ENCODE measurements at places on chromosomes 3 and 15. TPM values are rescaled to one million over a fixed set of nuclear protein-coding genes. Genes with fewer than 3 reads are reported as not detected.

DNA sequence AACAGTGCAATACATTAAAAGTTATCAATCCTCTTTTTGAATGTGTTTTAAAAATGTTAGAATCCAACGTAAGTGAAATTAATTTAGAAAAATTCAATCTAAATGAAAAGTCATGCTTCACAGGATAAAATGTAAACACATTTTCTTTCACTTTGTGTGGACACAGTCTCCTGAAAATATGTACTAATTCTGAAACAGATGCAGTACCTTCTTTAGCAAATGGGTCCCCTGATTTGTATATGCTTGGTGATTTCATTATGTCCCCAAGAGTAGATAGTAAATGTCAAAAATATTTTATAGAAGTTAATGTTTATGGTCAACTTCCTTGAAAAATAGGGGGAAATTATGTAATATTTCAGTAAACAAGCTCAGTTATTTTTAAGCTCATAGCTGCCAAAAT is 28.9 kb downstream of the FOXP1 start:
- H3K4me1 ChIP-seq = peaks cover 14% of the 10 kb centered on the region
- no peak for DNase-seq
- H3K27ac ChIP-seq = no peak overlapping the region
- H3K36me3 ChIP-seq = no peaks in the 10 kb centered on the region
- H3K4me3 ChIP-seq = no peak overlapping the region

DNA sequence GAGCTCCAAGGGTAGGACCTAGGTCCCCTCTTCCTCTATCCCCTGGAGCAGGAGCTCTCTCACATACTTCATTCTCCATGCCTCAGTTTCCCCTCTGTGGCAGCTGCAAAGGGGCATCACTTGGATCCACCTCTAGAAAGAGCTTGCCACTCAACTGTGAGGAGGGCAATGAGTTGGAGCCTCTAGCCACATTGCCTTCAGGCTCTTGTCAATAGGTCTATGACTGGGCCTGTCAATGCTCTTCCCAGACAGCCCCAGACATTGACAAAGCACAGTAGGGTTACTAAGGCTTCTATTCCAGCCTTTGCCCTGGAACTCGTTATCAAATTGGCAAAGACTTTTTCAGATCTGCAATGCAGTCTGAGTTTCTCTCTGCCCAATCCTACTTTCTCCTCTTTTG is 4.4 kb upstream of the VIPR1 start:
- no peak overlapping the region for H3K27ac ChIP-seq
- peaks cover 20% of the 10 kb centered on the region for H3K4me1 ChIP-seq
- peak; percentile 22 for DNase-seq
- no peak overlapping the region for H3K4me3 ChIP-seq

DNA sequence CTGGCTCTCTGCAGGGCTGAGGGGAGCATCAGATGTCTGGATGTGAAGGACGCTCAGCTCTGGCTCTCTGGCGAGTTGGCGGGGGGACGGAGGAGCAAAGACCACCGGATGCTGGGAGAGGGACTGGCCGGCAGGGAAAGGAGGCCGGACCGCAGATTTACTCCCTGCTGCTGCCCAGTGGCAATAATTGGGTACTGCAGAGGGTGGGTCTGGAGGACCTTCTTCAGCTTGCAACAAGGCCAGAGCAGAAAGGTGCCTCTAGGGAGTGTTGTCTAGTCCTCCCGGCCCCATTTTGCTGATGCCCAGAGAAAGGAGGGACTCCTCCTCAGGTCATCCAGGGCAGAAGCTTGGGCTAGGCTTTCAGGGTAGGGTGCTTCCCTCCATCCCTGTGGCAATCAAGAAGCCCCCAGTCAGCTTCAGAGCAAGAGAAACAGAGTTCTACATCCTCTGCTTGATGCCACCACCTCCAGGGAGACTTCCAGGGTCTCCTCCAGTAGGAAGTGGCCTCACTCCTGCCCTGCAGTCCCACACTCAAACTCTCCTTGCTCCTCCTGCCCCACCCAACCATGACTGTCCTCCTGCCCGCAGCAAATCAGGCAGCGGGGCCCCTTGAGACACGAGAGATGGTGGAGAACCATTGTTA is 20.3 kb upstream of the CSPG4 start:
- H3K27me3 ChIP-seq = no peaks in the 10 kb centered on the region
- no peak overlapping the region for H3K4me3 ChIP-seq
- H3K36me3 ChIP-seq = no peaks in the 10 kb centered on the region
- DNase-seq = peak; percentile 89
- H3K4me1 ChIP-seq = peaks cover 57% of the 10 kb centered on the region

DNA sequence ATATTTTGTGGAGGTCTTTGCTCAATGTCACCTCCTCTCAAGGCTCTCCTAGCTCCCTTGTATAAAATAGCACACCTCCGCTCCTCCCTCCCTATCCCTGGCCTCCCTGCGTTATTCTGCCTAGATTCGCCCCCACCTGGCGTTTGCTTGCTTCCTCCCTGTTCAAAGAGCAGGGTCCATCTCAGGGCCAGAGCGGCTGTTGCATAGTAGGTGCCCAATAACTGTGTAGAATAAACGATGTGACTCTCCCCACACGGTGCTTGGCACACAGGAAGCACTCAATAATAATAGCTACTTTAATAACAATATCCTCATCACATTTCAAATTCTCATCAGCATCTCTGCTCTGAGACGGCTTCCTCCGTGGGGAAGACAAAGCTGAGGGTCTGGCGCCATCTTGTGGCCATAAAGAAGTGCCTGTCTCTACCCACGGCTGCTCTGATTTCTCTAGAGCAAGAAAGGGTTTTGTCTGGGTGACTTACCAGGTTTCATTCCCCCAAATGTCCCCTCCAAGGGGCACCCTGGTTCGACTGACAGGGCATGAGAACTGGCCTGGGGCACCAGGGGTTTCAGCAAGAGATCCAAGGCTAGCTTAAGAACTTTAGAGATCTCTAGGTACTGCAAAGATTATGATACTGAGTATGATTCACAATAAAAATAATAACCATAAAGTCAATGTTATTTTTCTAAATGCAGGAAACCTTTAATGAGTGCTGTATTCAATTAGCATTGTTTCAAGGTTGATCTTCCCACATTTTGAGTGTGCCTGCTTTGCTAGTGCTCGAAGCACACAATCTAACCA is 16.1 kb downstream of the CD276 start:
- peak; percentile 89 for DNase-seq
- no peaks in the 10 kb centered on the region for H3K36me3 ChIP-seq
- no peak overlapping the region for H3K4me3 ChIP-seq
- H3K27ac ChIP-seq = no peak overlapping the region
- H3K27me3 ChIP-seq = no peaks in the 10 kb centered on the region

- no peak overlapping the region for H3K4me3 ChIP-seq
Measured at GRCh38 chr15:70627734-70628548, 135.4 kb downstream of the UACA start.

- peaks cover 15% of the 10 kb centered on the region for H3K4me1 ChIP-seq
- no peaks in the 10 kb centered on the region for H3K27me3 ChIP-seq
- DNase-seq = no peak
- H3K36me3 ChIP-seq = peaks cover 18% of the 10 kb centered on the region
Measured at GRCh38 chr15:22939652-22940061, 40.5 kb downstream of the CYFIP1 start.

- DNase-seq = no peak
- no peaks in the 10 kb centered on the region for H3K4me1 ChIP-seq
- no peaks in the 10 kb centered on the region for H3K36me3 ChIP-seq
- H3K27ac ChIP-seq = peak overlapping the region; percentile 27
- H3K4me3 ChIP-seq = no peak overlapping the region
Measured at GRCh38 chr15:62920682-62921502, 121.7 kb upstream of the TPM1 start.

- DNase-seq = no peak
- no peaks in the 10 kb centered on the region for H3K27me3 ChIP-seq
- no peak overlapping the region for H3K27ac ChIP-seq
- H3K36me3 ChIP-seq = no peaks in the 10 kb centered on the region
- no peaks in the 10 kb centered on the region for H3K4me1 ChIP-seq
Measured at GRCh38 chr3:23431764-23432163, 228.6 kb downstream of the UBE2E2 start.

GRCh38 chr3:18283680-18284079 is 141.5 kb downstream of the SATB1 start:
- H3K27me3 ChIP-seq = no peaks in the 10 kb centered on the region
- no peaks in the 10 kb centered on the region for H3K36me3 ChIP-seq
- DNase-seq = no peak
- no peak overlapping the region for H3K27ac ChIP-seq
- no peaks in the 10 kb centered on the region for H3K4me1 ChIP-seq

DNA sequence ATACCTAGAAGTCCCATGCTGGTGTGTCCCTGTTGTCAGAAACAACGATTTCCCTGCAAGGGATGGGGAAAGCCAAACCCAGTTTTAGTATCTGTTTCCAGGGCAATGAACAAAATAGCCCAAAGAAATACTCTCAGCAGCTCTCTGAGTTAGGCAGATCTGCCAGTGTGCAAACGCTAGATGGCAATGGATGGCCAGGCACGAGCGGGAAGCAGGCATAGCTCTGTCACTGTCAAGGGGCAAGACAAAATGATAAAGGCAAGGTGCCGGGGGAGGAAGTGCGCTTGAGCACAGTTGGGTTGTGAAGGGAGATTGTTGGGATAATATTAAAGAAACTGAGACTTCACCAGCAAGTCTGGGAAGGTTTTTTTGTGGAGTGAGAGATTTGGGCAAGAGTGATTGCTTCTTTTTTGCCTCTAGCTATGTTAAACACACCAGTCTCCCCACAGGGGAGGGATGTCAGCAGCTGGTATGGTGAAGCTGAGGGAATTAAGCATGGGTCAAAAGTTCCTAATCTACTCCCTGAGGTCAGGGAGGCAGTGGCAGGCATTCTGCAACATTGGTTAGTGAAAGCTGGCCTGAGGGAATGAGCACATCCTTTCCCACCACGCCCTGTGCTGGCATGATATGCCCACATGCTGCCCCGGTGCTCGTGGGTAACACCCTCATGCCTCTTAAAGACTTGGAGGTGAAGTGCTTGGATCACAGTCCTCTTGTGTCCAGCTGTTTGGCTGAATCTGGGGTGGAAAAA is 117.5 kb downstream of the PDCD6IP start:
- H3K4me3 ChIP-seq = no peak overlapping the region
- H3K27ac ChIP-seq = no peak overlapping the region
- no peaks in the 10 kb centered on the region for H3K36me3 ChIP-seq
- no peak for DNase-seq

DNA sequence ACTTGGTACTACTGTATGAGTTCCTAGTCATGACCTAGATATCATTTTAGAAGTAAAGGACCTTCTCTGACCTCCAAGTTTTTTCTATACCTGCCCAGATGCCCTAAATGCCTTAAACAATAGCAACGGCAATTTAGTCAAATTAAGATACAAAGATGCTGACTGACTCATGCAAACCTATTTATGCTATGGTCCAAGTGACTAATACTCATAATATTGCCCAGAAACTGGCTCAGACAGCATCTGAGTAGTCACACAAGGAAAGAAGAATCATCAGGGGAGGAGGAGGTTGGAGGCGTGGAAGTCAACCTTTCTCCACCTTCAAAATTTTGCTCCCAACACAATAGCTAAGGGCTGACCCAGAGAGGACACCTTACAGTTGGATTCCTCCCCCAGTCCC is 6.8 kb downstream of the FYCO1 start:
- peaks cover under 1% of the 10 kb centered on the region for H3K36me3 ChIP-seq
- H3K27ac ChIP-seq = peak overlapping the region; percentile 84
- DNase-seq = no peak
- peaks cover 98% of the 10 kb centered on the region for H3K4me1 ChIP-seq
- no peaks in the 10 kb centered on the region for H3K27me3 ChIP-seq

DNA sequence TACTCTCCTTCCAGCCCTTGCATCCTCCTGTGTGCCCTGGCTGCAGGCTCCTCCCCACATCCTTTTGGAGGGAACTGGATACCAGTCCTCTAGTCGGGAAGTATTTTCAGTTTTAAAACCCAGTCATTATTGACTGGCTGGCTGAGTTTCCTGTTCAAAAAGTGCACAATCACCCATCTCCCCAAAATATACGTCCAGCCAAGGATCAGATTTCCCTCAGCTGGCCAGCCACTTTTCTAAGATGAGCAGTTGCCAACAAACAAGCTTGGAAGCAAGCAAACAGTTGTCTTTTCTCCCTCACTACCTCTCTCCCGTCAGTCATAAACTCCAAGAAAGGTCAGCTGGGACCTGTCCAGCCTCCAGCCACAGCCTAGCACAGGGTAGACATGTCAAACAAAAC is 147.7 kb upstream of the GALNT15 start:
- H3K4me3 ChIP-seq = no peak overlapping the region
- H3K27ac ChIP-seq = no peak overlapping the region
- H3K27me3 ChIP-seq = no peaks in the 10 kb centered on the region
- H3K4me1 ChIP-seq = no peaks in the 10 kb centered on the region
- no peak for DNase-seq

DNA sequence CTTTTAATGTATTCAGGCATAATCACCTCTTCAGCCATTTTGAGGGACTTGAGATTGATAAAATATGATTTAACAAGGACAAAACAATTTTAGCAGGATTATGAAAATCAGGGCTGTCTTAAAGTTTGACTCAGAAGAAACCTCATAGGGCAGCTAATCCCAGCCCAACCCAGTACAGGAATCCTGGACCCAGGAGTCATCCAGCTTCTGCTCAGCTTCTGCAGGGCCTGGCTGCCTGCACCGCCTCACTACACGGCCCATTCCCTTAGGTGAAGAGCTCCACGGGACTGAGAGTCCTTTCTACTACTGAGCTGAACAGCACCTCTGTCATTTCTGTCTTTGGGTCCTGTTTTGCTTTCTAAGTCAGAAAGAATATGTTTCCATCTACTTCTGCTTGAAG is 37.5 kb downstream of the ARHGAP31 start:
- no peak for DNase-seq
- H3K27me3 ChIP-seq = no peaks in the 10 kb centered on the region
- no peak overlapping the region for H3K27ac ChIP-seq

DNA sequence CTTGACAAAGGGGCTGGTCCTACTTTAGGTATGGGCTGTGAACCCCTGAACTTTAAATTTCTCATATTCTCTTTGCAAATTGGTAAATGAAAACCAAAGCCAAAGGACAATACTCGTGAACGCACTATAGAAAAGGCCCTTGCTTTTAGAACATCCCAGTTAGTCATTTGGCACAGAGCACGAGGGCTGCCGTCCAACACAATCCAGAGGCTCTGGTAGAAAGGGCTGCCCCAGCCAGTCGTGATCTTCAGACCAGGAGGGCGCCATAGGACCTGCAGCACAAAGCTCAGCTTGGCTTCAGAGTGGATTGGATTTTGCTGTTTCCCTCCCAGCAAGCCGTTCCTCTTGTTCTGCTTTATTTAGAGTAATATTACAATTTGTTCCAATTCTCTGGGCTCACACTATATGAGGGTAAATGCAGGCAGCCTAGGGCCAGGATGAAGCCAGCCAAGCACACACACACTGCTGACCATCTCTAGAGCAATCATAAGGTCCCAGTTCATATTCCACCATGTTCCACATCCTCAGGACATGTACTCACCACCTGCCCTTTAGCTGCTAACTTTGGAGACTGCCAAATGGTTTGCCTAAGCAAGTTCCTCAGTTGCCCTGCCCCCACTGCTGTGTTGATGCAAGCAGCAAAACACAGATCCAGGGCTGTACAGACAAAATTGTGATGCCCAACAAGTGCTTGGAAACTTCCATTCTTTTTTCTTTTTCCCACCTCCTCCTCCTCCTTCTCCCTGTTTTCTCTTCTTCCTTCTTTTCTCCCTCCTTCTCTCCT is 6.0 kb upstream of the BFSP2 start:
- no peaks in the 10 kb centered on the region for H3K4me1 ChIP-seq
- DNase-seq = no peak
- H3K27me3 ChIP-seq = no peaks in the 10 kb centered on the region
- H3K36me3 ChIP-seq = no peaks in the 10 kb centered on the region
- no peak overlapping the region for H3K27ac ChIP-seq
- no peak overlapping the region for H3K4me3 ChIP-seq

The IQGAP1 gene
- total RNA-seq = 178 TPM

The NEK4 gene
- total RNA-seq = 18.9 TPM

The MORC1 gene
- total RNA-seq = not detected

The PLIN1 gene
- total RNA-seq = 1.8 TPM

The TLR9 gene
- total RNA-seq = not detected

The LRTM1 gene
- not detected for total RNA-seq

The OIP5 gene
- 1.1 TPM for total RNA-seq

The GOLGA8M gene
- total RNA-seq = 0.82 TPM
